CD8-positive, alpha-beta T cell (primary cell): ENCODE measurements at places on chromosomes 16 and 17.

GRCh38 chr17:56870081-56870651 is 36.2 kb downstream of the DGKE start:
- DNase-seq, result no peak

DNA sequence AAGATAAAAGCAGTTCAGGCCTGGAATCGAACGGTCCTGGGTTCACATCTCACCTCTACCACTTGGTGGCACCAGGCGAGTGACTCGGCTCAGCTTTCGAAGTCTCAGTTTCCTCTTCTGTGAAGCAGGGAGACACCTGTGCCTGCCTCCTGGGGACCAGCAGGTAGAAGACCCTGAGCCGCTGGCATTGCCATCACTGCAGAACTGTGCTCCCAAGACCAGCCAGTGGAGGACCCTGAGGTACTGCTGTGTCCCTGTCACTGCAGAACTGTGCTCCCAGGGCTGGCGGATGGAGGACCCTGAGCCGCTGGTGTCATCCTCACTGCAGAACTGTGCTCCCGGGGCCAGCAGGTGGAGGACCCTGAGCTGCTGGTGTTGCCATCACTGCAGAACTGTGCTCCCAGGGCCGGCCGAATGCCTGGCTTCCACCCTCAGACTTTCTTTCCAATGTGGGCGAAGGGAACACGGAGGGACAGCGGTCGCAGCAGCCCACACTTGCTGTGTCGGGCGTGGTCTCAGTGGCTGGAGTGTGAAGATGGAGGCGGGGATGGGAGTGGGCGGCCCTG is 8.7 kb upstream of the SLC7A5 start:
- no peak for DNase-seq

DNA sequence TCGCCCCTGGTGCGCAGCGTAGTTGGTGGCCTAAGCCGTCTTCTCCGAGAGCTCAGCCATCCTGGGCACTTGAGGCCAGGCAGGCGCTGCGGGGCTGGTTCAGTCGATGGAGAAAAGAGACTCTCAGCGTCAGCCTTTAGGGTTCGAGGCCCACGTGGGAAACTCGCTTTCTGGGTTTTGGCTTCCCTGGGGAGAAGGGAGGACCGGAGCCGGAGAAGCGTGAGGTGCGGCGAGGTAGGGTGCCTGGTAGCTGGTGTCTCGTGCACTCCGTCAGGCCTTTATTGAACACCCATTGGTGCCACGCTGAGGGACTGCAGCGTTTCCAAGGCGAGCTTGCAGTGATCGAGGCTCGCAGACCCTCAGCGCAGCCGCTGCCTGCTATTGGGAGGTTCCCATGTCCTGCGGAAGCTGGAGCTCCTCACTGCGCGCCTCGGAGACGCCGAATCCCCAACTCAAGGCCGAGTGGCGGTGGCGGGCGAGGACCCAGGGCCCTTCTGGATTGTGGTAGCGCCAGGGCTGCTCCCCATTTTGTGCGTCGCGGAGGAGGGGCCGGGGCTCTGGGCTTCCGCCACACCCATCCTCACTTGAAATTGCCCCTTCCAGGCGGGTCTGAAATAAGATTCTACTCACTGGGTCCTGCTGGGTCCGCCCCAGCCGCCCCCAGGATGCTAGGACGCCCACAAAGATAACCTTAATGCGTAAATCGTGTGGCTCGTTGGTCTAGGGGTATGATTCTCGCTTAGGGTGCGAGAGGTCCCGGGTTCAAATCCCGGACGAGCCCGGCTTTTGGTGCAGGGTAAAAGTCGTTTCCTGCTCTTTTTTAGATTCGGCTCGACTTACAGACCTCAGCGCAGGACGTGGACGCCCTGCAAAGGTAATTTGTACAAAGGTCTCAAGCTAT is 1.2 kb downstream of the OR1F1 start:
- DNase-seq, result peak; percentile 47

DNA sequence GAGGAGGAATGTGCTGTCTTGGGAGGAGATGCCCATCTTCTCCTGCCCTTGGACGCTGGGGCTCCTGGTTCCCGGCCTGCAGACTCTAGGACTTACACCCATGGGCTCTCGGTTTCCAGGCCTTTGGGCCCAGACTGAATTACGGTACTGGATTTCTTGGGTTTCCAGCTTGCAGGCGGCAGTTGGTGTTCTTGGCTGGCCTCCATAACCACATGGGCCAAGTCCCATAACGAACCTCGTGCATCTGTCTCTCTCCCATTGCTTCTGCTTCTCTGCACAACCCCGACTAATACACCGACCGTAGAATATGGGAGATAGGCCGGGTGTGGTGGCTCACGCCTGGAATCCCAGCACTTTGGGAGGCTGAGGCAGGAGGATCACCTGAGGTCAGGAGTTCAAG is 162.6 kb downstream of the SDK2 start:
- DNase-seq, result no peak

GRCh38 chr16:23408823-23409298 is 44.1 kb downstream of the COG7 start:
- DNase-seq, result no peak

DNA sequence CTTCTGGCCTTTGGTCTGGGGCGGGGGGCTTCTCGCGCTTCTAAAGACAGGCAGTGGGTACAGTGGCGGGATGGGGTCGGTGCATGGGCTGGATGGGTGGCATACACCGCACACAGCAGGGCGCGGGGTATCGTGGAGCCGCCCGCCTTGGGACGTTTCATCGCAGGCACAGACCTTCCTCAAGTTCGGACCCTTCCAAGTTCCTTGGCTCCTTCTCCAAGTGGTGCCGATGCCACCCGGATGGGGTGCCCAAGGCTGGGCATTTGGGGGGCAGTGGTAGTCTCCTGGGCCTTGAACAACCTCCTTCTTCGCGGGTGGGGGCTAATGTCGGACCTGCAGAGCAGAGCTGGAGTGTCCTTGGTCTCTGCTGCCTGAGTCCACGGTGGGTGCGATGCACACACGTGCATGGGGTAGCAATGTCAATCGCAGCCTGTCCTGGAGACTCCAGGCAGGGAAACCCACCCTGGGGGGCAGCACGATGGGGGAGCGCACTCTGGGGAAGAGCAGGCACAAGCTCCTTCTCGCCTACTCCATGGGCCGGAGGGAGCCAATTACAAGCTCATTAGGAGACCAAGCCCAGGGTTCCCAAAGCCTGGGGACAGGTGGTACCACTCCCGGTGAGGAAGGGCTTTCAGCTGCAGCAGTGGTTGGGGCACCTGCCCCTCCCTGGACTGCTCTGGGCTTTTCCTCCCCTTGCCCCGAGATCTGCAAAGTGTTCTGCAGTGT is 686 bp upstream of the MTSS2 start:
- no peak for DNase-seq

DNA sequence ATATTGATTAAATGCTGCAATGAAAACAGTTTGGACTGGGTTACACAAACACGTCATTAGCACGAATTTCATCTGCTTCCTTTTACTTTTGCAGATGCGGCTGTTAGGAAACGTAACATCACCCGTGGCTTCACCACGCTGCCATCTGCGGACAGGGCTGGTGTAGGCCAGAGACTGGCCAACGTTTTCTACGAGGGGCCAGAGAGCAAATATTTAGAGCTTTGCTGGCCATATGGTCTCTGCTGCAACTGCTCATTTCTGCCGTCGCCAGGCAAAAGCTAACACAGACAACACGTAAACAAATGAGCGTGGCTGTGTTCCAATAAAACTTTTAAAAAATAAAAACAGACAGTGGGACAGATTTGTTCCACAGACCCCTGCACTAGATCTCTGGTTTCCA is 96.6 kb downstream of the ENGASE start:
- DNase-seq, result no peak

GRCh38 chr17:28552176-28552999 is at the start of gene UNC119:
Gene UNC119, minus strand, starts transcription at chr17:28552624. Its CDS starts 67 bp downstream, at chr17:28552557.
- peak; percentile 73 for DNase-seq

- no peak for DNase-seq
Observed at GRCh38 chr16:28538733-28539596, at the start of gene NUPR1. Gene NUPR1, minus strand, starts transcription at chr16:28538974. Its CDS starts 67 bp downstream, at chr16:28538907.

DNA sequence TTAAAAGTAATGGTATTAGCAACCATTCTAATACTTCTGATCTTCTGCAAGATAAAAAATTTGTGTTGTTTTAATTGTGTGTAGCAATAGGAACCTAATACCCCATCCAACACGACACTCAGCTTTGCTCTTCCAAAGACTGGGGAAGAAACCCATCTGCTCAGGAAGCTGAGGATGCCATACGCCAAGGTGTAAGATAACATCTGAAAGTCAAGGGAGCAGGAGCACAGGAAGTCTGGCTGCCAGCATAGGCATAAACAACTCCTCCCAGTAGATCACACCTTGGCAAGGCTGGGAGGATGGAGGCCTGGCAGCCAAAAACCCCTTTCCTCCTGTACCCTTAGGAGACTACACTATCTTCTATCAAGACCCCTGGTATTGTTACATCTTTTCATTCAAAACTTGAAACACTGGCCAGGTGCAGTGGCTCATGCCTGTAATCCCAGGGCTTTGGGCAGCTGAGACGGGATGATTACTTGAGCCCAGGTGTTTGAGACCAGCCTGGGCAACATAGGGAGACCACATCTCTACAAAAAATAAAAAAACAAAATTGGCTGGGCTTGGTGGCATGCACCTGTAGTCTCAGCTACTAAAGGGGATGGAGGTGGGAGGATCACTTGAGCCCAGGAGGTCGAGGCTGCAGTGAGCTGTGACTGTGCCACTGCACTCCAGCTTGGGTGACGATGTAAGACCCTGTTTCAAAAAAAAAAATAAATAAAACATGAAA is 5.7 kb upstream of the SPHK1 start:
- DNase-seq, result no peak

- no peak for DNase-seq
Observed at GRCh38 chr16:86249631-86250030, 260.7 kb upstream of the FOXF1 start.

DNA sequence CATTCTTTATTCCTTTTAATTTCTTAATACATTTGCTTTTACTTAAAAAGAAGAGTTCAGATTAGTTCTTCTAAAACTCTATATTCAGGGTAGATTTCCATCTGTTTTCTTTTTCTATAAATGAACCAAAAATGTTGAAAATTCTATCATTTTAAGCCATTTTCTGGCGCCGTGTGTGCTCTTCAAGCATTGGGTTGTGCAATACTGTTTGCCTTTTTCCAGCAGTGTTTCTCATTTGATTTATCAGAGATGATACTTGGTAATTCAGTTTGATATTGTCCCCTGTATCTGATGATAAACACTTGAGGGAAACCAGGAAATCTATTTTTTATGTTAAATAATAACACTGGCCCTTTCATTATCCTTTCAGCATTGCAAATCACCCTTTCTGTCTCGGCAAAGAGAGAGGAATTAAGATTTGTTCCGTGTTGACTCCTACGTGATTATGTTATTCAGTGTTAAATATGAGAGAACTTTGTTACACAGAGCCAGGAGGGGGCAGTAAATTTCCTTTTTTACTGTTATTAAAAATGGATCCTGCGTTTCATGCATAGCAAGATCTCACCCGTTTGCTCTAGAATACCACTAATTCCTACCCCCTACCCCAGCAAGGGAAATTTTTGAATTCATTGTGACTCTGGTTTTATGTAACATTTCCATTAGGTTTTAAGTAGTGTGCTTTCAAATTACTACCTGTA is 606.9 kb upstream of the RBFOX1 start:
- DNase-seq, result no peak

- no peak for DNase-seq
Observed at GRCh38 chr17:56824503-56824902, 9.2 kb downstream of the C17orf67 start.

DNA sequence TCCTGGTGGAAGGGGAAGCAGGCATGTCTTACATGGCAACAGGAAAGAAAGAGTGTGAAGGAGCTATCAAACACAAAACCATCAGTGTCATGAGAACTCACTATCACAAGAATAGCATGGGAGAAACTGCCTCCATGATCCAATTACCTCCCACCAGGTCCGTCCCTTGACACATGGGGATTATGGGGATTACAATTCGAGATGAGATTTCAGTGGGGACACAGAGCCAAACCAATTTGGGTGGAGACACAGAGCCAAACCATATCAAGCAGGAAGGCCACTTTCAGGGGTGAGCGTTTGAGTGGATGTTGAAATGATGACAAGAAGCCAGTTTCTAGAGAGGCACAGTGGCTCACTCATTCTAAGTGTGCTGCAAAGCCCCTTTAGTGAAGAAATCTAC is 143.8 kb downstream of the CPPED1 start:
- DNase-seq, result no peak

DNA sequence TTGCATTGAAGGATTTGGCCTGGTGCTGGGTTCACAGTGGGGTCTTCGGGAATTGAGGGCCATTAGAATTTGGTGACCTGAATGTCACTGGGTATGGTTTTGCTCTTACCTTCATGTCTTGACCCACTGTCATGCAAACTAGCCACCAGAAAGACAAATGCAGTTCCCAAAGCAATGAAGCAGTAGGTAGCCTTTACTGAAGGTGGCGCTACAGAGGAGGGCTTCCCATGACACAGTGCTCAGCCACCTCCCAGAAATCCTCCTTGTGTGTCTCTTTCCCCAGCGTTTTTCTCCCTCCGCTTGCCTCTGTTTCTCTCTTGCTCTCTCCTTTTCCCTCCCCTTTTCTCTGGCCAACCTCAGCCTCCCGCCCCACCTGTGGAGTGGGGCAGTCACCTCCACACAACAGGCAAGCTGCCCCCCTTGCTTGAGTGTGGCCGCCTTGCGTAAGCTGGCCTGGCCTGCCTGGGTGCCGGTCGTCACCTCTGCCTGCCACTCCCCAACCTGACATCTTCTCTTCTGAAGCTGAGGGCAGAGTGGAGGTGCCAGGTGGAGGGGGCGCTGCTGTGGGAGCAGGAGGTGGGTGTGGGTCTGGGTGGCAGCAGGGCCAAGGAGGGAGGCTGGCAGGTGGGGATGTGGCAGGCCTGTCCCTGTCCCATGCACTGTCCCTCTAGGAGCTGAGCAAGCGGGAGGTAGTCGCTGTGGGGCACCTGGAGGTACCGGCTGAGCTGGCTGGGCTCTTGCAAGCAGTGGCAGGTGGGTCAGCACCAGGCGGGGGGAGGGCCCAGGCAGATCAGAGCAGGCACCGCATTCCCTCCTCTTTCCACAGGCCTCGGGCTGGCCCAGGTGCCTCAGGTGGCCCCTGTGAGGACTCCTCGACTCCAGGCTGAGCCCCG is 34.7 kb downstream of the MYO15A start:
- no peak for DNase-seq

- DNase-seq, result no peak
Observed at GRCh38 chr16:2948807-2949704, 15.0 kb upstream of the KREMEN2 start.
